ENCODE measurements at places on chromosomes 1 and 21.
A peak's percentile ranks its signal among the peaks of the same experiment; 100 is the strongest.

- DNase-seq = no peak
Observed at GRCh38 chr1:57474137-57474750, 50.4 kb upstream of the DAB1 start.

DNA sequence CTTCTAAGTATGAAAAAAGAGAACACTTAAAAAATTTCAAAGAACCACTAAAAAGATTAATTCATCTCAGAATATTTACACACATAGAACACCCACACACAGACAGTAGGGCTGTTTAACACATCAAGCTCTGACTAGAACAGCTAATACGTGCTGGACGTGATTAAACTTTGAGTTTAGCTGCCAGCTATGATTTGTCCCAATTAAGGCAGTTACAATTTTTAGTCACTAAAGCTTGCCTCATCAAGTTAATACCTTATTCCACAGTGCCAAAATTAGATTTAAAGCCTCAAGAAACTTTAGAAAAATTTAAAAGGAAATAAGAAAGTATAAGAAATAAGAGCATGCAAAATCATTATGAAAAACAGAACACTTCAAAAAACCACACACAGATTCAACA lies 18.9 kb downstream of the SLC16A1 start:
- DNase-seq = no peak

DNA sequence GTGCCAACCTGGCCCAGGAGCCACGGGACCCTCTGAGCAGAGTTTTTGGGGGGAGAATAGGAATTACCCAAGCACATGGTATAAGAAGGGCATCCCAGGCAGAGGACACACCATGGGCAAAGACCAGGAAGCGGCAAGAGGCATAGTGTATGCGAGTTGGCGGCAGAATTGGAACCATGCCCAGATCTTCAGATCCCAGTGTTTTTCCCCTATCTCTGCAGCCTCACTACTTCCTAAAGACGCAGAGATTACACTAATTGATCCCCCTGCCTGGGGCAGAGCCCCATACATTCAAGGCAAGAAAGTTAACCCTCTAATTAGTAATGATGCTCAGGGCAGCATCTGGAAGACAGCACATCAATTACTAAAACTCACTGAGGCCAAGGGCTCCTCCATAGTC lies 48.2 kb downstream of the SYT2 start:
- DNase-seq = no peak

- DNase-seq = no peak
Observed at GRCh38 chr1:71557138-71557537, 476.3 kb upstream of the ZRANB2 start.

GRCh38 chr1:6889875-6890480 lies 104.7 kb downstream of the CAMTA1 start:
- peak; percentile 33 for DNase-seq

DNA sequence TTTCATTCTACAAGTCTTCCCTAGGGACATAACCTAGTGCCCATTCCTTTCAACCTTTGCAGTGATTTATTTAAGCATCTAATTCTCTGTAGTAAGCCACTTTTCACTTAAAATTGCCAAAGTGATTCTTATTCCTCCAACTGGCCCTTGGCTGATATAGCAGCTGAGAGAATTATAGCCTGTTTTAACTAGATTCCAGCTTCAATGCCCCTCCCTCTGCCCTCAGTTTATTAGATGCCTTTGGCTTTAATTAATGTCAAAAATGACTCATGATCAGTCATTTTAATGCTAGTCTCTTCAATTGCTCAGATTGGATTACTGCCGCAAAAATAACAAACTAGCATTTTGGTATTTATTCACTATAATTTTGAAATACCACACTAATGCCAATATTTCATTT lies 145.4 kb upstream of the KCTD3 start:
- no peak for DNase-seq

DNA sequence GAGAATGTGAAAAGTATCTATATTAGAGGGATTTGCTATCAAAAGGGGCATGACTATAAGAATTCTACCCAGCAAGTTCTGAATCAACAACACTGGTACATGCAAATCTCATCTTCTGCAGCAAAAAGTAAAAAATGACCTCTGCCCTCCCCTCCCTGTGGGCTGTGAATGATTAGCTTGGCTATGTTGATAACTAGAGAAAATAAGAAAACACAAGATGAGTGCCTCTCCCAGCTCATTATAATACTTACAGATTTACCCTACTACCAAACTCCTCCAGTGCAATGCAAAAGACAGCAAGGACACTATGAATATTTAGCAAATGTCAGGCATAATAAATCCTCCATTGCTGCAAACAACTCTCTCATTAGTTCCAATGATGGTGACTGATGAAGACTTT lies 102.4 kb downstream of the SLC45A1 start:
- no peak for DNase-seq

DNA sequence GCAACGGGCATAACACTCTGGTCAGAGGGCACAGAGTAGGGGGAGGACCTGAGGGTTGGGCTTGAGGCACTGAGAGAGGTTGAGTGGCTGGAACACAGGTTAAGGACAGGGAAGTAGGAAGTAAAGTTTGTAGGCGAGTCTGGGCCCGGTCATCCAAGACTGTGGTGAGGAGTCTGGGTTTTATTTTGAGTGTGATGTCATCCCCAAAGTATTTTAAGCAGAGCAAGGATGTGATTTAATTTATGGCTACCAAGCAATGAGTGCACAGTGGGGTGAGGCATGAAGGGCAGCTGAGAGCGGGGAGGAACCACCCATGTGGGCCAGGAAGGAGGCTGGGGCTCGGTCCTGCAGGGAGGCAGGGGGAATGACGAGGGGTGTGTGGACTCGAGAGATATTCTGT lies 11.2 kb upstream of the VWA5B1 start:
- no peak for DNase-seq

DNA sequence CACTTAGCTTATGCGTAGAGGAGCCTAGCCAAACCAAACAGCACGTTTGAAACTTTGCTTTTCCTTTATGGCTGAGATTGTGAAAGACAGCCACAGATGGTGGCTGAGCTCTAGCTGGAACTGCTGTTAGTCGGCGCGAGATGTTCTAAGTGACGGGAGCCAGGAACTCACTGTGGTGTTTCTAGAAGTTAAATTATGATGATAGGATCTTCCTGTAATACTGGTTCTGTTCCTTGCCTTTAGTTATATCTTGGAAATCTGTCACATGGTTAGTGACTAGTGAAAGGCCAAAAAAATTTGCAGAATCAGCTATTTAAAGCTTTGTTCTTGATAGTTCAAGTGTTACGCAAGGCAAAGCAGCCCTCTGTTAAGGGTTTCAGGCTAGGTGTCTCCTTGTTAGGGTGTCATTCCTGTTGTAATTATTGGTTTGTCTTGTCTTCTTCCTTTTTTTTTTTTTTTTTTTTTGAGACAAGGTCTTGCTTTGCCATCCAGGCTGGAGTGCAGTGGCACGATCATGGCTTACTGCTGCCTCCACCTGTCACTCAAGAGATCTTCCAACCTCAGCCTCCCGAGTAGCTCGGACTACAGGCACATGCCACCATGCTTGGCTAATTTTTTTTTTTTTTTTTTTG lies 22.6 kb downstream of the AK4 start:
- DNase-seq = no peak

GRCh38 chr1:3164671-3165070 lies 95.7 kb downstream of the PRDM16 start:
- DNase-seq = no peak

GRCh38 chr1:198858033-198858432 lies 219.2 kb downstream of the PTPRC start:
- DNase-seq = no peak

- no peak for DNase-seq
Observed at GRCh38 chr1:10280439-10281350, 70.3 kb downstream of the KIF1B start.

GRCh38 chr1:47931395-47931794 lies 65.8 kb downstream of the TRABD2B start:
- no peak for DNase-seq

DNA sequence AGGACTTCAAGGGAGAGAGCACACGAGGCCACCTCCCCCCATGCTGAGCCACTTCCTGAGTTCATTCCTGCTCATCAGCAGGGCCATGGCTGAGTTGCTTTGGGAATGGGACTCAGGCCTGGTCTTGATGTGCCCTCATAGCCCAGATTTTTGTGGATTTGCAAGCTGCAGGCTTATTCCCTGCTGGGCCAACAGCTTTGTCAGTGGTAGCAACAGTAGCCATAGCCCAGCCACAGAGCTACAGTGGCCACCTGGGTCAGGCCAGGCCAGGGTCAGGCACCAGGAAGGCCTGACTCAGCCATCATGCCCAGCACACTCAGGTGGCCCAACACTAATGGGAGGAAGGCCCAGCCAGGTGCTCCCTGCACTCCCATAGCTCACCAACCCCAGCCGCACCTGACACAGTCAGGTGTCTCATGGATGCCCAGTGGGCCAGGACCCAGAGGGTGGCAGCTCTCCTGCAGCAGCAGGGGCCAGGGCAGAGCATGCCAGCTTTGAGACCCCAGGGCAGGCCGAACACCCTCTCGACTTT lies 33.5 kb downstream of the EPHA2 start:
- DNase-seq = no peak

GRCh38 chr21:45187646-45188045 lies 100.0 kb downstream of the POFUT2 start:
- no peak for DNase-seq

- no peak for DNase-seq
Observed at GRCh38 chr21:36075171-36075570, 5.3 kb downstream of the CBR1 start.

GRCh38 chr1:47758341-47759250 lies 238.6 kb downstream of the TRABD2B start:
- DNase-seq = no peak

DNA sequence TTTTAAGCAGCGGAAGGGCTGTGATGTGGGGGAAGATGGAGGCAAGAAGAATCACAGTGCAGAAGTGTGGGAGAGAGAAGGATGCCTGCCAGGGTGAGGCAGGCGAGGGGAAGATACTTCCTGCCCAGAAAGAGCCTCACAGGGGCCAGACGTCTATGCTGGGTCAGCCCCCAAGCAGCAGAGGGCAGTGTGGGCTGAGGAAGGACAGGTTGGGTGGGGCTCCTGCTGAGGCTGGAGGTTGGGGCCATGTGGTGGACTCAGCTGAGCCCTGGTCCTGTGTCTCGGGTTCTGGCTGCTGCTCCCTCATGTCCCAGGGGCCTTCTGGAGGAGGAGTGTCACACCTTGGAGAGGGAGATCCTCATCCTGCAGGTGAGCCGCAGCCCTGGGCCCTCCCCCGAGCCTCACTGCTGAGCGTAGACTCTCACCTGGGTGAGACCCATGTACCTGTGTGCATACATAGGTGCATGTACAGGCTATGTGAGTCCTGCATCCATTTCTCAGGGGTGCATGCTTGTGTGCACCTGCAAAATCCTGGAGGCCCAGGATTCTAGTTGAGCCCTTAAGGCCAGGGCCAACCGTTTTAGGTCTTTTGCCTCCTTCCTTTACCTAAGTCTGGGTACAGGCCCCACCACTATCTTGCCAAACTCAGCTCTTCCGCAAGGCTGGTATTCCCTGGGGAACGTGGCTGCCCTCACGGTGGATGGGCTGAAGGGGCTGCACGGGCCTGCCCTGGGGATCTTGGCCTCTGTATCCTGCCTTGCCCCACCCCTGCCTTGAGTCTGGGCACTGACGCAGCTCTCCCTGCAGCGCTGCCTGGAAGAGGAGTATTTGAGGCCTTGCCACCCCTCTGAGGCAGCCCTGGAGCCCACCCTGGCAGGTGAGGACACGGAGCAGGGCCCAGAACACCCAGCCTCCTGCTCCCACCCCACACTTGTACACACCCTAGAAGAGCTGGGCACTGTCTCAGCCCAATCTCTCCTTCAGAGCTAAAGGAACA lies 3.7 kb downstream of the CCDC24 start:
- no peak for DNase-seq

- no peak for DNase-seq
Observed at GRCh38 chr1:40377512-40377911, 4.0 kb downstream of the SMAP2 start.

GRCh38 chr1:22340873-22341272 lies 110.8 kb upstream of the ZBTB40 start:
- DNase-seq = no peak

- DNase-seq = no peak
Observed at GRCh38 chr1:89203166-89203565, 4.4 kb upstream of the GBP4 start.

GRCh38 chr1:245957427-245957826 lies 549.7 kb downstream of the SMYD3 start:
- DNase-seq = no peak

DNA sequence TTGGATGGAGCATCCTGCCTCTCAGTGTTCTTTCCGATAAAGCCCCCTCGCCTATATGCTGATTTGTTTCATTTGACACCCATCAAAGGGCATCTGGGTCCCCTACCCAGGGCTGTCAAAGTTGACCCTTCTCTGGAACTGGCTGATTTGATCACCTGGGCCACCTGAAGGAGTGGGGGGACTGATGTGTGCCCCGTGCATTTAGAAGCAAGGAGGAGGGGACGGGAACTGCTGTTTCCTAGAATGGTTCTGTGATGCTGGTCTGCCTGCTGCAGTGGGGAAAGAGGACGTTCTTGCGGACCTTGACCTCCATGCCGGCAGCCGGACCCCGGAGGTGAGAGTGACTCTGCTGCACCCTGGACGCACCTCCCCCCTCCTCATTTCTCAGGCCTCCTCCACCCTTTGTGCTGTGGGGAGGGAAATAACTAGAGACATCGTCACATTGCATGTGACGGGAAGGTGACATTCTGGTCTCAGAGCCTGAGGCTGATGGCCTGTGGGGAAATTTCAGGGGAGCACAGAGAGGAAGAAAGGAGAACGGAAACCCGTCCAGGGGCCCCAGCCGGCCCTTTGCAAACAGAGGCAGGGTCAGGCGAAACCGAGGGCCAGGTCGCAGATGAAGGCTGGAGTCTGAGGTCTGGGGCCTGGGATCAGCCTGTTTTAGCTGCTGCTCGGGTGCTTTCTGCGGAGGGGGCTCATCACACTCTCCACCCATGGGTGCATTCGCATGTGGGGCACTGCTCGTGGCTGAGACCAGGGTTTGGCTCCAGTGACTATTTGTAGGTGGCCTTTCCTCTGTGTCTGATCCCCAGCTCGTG lies 25.7 kb downstream of the CRYAA start:
- DNase-seq = no peak

DNA sequence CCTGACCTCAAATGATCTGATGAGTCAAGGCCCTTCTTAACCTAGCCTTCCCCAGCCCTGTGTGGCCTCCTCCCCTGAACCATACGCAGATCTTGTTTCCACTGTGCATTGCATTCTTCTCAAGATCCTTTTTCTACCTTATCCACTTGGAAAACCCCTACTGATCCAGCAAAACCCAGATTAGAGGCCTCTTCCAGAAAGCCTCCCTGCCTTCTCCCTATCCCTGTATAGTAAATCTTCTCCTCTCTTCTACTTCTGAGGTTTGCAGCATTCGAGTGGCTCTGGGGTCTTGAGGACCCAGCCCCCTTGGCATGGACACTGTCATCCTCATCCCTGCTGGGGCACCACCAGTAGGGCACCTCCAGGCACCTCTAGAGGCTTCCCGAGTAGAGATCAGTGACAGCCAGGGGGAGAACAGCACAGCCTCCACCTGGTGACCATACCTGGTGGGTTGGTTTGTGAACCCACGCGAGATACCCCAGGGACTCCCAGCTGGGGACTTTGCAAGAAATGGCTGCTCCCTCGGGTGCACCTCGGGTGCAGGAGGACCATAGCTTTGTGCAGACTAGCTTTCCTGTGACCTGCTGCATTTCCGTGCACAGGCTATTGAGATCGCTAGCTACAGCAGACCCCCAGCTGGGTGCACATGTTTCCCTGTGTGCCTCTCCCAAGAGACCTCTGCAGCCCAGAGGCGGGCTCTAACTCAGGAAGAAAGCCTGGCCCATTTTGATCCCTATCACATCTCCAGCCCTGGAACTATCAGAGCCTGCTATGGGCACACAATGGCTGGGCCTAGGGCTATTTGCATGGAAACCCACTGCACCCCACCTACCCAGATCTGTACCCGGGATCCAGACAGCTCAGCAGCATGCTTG lies 34.2 kb downstream of the MATN1 start:
- no peak for DNase-seq

GRCh38 chr1:210448297-210448892 lies 119.7 kb downstream of the HHAT start:
- no peak for DNase-seq
